Stomach (tissue), 19 donors: ENCODE measurements at places on chromosomes 5 and 9. TPM values are rescaled to one million over a fixed set of nuclear protein-coding genes. Genes with fewer than 3 reads are reported as not detected.

DNA sequence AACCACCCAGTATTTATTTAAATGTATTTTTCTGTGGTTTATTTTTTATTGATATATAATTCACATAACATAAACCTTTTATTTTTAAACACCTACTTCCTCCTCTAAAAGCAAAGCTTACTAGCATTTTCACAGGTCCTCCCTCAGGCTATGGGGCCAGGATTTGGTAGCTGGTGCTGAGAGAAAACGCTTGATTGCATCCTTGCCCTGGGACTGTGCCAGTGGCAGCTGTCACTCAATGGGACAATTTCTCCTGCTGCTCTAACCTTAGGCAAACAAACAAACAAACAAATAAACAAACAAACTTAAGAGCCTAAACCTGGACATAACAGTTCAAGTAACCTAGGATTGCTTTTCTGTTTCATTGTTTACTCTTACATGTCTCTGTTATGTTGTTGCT lies 102.7 kb downstream of the FOCAD start:
- DNase-seq, result no peak

- DNase-seq, result no peak
These were observed 30.3 kb upstream of the SPATA31C2 start for GRCh38 chr9:88168564-88168963.

Gene PALM2AKAP2
- total RNA-seq, result 6.2 TPM

Gene DRD1
- total RNA-seq, result not detected

DNA sequence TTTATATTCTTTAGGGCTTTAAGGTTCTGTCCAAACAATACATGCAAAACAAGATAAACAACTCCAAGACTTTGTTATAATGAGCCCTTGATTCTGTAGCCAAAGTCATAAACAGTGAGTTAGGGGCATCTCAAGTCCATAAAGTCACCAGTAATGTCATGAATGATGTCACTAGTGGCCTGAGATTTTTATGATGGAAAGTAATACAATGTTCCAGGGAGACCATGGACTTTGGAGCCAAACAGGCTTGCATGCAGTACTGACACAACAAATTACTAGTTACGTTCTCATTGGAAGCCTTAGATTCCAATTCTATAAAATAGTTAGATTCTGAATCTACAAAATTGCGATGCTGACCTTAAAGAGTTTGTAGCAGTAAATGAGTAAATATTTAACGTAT lies 280.0 kb downstream of the HINT1 start:
- DNase-seq, result peak; percentile 60

Gene TLX3
- not detected for total RNA-seq

DNA sequence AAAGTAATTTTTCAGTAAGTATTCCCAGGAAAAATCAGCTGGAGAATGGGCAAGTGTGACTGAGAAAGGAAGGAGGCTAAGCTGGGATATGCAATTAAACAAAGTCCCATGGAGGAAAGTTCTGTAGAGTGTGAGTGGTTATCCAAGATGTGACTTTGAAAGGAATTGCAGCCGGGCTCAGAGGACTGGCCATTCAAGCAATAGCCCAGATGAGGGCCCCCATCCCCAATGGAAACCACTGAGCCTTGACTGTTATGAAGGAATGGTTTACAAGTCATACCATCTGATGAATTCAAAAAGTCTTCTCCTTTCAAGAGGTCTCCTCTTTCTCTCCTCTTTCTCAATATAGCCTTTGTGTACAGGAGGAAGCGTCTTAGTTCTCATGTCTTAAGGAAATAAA lies 6.5 kb downstream of the LVRN start:
- no peak for DNase-seq

- no peak for DNase-seq
These were observed 160.2 kb downstream of the DENND1A start for GRCh38 chr9:123769719-123770118.

Gene STK10
- 7.1 TPM for total RNA-seq

GRCh38 chr5:5288201-5288600 lies 134.3 kb upstream of the ICE1 start:
- no peak for DNase-seq
